GM23248 (cell line): ENCODE measurements at places on chromosomes 16 and 17. TPM values are rescaled to one million over a fixed set of nuclear protein-coding genes. Genes with fewer than 3 reads are reported as not detected.

Gene TBC1D26
- not detected in 2 replicates for total RNA-seq

DNA sequence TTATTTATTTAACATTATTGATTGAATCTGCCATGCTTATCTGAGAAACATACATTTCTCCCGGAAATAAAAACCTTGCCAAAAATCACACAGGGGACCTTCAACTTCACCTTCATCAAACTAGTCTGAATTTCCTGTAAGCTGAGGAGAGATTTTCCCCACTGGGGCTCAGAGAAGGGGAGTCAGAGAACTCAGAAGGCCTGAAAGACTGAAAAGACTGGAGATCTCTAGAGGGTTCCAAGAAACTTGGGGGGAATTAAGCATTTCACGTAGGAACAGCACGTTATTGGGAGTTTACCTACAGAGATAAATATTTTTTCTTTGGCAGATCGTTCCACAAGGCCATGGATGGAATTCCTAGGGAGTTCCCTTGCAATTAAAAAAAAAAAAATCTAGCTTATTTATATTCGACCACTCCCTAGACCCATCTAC, 528 bp upstream of the NOL11 start:
- H3K27ac ChIP-seq, result peak overlapping the region; percentile 58
- H3K4me1 ChIP-seq, result peaks cover 15% of the 10 kb centered on the region; the same call in 1 of the 2 replicates
- H3K27me3 ChIP-seq, result no peaks in the 10 kb centered on the region
- peaks cover 15% of the 10 kb centered on the region for H3K36me3 ChIP-seq
- H3K4me3 ChIP-seq, result peak overlapping the region; percentile 100
- DNase-seq, result no peak

DNA sequence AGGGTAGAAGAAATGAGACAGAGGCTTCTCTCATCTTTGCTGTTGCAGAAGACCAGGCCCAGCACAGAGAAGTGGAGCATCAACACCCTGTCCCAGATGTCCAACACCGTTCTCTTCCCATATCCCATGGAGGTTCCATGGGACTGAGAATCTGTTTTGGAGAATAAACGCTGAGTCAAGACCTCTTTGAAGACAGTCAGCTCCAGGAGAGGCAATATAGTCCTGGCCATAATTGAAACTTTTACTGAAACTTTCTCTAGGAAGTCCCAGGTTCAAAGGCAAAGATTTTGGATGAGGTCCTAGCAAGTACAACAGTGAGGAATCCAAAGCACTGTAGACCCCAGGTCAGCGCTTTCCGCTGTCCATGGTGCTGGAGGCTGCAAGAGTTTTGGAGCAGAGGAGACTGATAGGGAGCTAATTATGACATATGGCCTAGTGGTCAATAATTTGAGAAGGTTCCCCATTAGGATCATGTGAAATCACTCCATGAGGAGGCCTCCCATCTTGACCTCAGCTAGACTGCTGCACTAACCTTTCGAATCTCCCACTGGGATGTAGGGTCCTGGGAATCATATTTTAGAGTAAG, 36.0 kb downstream of the OSBPL7 start:
- no peak overlapping the region for H3K27ac ChIP-seq
- no peaks in the 10 kb centered on the region for H3K4me1 ChIP-seq
- peaks cover 44% of the 10 kb centered on the region for H3K27me3 ChIP-seq

DNA sequence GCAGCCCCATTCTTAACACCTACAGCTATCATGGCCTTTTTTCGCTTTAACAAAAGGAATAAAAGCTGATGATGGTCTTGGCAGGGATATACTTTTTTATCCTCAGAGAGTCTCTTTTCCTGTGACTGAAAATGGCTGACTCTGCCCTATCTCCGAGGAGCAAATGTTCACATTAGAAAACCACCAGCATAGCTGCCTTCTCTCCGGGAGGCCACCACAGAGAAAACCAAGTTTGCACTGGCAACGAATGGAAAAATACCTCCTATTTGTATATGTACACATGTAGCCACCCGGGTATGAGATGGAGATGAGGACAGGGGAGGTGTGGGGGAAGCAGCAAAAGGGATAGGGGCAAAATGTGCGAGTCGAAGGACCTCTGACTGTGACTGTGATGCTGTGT, 88.2 kb downstream of the STX8 start:
- H3K4me3 ChIP-seq, result no peak overlapping the region
- no peak for DNase-seq
- peaks cover 12% of the 10 kb centered on the region for H3K4me1 ChIP-seq
- H3K27me3 ChIP-seq, result no peaks in the 10 kb centered on the region
- H3K36me3 ChIP-seq, result 0 out of 2 replicates have a peak, but pooled peaks cover 5% of the 10 kb centered on the region

- no peak overlapping the region for H3K27ac ChIP-seq
- DNase-seq, result no peak
- H3K36me3 ChIP-seq, result no peaks in the 10 kb centered on the region
- H3K4me3 ChIP-seq, result no peak overlapping the region
These were observed 191.4 kb downstream of the RGS9 start for GRCh38 chr17:65328567-65328966.

DNA sequence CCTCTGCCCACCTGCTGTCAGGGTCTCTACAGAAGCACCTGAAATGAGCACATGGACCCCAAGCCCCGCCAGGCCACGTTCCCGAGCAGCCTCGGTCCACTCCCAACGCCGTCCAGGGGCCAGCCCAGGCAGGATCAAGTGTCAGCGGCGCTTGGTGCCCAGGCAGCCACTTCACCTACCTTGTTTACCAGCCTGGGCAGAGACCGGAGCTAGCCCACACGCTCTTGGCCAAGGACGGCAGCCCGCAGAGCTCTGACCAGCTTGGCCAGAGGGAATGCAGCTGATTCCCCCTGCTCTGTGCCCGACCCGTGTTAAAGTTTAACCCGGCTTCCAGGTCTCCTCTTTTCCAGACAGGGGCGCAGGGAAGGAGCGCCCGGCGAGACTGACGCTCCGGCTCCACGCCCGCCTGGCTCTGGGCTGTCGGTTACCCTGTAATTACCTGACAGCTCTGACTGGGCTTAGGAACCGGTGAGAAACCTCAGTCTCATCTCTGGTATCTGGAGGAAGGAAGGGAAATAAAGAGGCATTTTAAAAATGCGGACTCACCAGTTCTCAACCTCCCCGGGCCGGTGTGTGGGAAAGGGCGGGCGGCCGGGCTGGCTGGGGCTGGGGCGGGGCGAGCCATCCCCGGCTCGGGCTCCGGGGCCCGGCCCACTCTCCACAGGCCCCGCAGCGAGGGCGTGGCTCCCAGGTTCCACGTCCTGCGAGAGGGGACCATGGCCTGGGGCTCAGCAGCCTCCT, 4.6 kb downstream of the KIFC3 start:
- no peak overlapping the region for H3K4me3 ChIP-seq
- peaks cover 12% of the 10 kb centered on the region; the same call in 1 of the 2 replicates for H3K36me3 ChIP-seq
- H3K4me1 ChIP-seq, result peaks cover 13% of the 10 kb centered on the region; the same call in 1 of the 2 replicates
- no peak for DNase-seq
- no peaks in the 10 kb centered on the region for H3K27me3 ChIP-seq

- no peak overlapping the region for H3K4me3 ChIP-seq
- H3K27ac ChIP-seq, result no peak overlapping the region
- DNase-seq, result peak; percentile 69
- H3K4me1 ChIP-seq, result peaks cover 19% of the 10 kb centered on the region
These were observed 60.0 kb upstream of the BCAR1 start for GRCh38 chr16:75311383-75311938.

- no peak overlapping the region for H3K27ac ChIP-seq
- no peaks in the 10 kb centered on the region for H3K36me3 ChIP-seq
- DNase-seq, result no peak
These were observed 4.1 kb downstream of the SYNGR2 start for GRCh38 chr17:78172249-78173051.

Gene XPO6
- total RNA-seq, result 118 and 163 TPM in 2 replicates

Gene PIEZO1
- total RNA-seq, result 223 and 294 TPM in 2 replicates

DNA sequence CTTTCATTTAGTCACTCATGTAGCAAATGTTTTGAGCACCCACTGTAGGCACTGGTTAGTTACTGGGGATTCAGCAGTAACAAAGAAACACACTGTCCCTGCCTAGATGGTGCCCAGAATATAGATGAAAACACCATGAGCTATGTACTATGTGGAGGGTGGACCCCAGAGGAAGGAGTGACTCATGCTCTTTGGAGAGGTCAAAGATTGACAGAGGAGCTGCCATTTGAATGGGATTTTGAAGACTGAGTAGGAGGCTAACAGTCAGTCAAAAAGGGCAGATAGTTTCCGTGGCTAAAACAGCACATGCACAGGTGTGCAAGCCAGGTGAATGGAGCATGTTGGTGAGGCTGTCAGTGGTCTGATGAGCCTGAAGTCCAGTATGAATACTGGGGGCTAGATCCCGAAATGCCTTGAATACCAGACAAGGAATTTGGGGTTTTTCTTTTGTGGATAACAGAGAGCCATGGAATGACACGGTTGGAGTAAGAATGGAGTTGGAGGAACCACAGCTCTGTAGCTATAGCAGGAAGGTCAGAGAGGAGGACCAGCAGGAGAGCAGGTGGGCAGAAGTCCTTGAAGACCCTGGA, 6.1 kb downstream of the IL21R start:
- H3K27me3 ChIP-seq, result no peaks in the 10 kb centered on the region
- H3K4me3 ChIP-seq, result no peak overlapping the region
- peak overlapping the region; percentile 78 for H3K27ac ChIP-seq
- no peaks in the 10 kb centered on the region for H3K36me3 ChIP-seq
